ENCODE measurements at places on chromosomes 12 and 14.

GRCh38 chr14:73312687-73313086, 75.4 kb downstream of the PAPLN start:
- no peak for DNase-seq

GRCh38 chr14:99476864-99477263, 3.8 kb downstream of the SETD3 start:
- no peak for DNase-seq

DNA sequence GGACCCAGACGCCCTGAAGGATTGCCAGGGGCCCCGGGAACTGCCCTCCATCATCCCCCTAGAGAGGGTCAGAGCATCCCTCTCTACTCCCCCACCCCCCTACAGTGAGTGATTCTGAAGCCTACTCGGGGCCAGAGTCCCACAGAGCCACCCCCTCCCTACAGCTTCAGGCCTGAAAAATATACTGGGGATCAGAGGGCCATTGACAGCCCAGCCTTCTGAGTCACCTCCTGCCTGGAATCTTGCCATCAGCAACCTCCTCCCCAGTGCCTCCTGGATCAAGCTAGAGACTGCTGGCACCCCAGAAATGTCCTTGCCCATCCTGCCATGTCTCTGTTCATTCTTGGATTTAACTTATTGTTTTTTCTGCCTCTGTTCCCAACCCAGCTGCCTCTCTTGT, 21.7 kb upstream of the MIA2 start:
- DNase-seq = no peak

DNA sequence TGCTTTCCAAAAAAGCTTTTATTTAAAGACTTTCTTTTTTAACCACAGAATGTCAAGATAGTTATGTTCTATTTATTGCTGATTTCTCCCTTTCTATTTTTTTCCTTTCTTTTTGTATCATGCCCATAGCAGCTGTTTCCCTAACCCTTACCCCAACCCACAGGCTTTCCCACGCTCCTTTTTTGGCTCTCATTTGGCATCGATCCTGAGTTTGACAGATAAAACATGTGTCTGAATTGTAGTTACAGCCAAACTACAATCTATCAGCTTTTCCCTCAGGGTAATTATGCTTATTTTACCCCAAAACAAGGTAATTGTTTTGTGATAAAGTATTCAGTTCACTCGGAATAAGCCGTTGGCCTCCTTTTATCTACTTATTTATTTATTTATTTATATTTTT, 46.7 kb downstream of the PDE3A start:
- no peak for DNase-seq

GRCh38 chr12:46711756-46712155, 114.0 kb downstream of the SLC38A4 start:
- DNase-seq = no peak

DNA sequence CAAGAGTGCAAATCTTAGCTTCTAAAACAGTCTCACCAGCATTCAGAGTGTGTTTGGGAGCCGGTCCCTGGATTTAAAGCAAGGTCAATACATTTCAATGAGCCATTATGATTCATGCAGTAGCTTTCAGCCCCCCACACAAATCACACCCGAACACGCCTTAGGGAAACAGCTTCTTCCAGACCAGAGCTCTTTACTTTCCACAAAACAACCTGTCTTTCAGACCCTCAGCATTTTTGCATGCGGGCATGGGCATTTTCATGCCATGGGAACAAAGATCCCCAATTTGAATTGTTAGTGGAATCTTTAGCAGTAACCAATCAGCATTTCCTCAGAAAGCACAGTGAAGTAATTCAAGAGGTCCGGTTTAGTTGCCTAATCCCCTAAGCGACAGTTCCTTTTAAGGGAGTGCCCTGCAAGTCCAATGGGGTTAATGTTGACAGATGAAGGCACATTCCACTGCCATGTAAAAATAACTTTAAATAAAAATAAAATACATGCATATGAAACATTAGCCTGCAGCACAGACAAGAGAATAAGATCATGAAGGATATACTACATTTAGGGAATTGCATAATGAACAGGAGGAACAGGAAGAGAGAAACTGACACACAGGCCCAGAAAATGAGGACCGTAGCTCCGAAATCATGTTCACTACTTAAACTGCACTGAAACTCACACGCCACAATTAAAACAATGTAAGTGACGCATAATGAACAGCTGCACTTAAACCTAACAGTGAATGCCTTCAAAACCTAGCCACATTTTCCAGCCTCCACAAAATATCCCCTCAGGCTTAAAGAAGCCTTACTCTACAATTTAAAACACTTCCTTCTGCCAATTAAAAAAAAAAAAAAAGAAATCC, 4.0 kb downstream of the VPS37B start:
- no peak for DNase-seq

DNA sequence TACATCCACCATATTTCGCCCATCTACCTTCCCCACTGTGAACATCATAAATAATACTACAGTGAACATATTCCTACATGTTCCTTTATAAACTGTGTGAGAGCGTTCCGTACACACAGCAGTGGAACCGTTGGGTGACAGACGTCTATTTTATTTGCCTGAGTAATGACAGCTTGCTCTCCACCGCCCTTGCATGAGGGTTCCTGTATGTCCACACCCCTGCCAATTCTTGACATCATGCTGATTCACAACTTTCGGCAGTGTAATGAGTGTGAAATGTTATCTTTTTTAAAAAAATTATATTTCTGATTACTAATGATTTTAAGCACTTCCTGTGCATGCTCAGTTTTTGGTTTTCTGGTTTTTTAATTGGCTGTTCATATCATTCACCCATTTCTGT, 4.3 kb upstream of the RAD52 start:
- no peak for DNase-seq

DNA sequence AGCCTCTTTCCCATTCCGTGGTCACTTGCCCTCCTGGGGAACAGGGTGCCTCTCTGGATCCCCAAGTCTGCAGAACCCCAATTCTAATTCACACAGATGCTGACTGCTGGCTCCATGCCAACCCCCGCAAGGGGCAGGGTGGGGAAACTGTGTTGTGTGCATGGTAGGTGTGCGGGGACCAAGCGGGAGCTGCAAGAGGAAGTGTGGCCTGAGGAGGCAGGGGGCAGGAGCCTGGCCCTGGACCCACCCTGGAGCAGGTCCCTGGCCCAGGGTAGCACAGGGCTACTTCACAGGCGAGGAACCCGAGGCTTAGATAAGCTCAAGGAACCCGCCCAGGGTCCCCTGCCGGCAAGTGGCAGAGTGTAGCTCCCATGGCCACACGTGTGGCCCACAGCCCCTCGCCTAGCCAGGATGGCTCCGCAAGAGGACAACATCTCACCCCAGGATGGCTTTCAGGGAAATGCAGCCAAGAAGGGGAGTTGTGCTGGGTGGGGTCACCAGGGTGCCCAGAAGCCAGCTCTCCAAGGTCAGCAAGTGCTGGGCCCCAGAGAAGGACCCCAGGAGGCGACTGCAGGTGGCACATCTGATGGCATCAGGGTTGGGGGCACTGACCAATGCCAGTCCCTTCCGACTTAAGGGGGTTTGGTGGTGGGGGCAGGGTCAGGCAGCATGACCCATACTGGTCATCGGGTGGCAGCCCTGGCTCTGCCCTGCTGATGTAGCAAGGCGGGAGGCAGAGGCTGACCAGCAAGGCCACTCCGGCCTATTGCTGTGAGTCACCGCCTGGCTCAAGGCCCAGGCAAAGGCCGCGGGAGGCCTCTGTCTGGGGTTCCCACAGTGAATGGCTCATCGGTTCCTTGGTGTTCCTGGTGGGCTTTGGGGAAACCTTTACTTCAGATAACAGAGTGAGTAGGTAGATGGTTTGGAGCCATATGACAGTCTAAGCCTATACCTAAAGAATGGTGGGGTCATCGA, 37.3 kb upstream of the EML1 start:
- DNase-seq = no peak

DNA sequence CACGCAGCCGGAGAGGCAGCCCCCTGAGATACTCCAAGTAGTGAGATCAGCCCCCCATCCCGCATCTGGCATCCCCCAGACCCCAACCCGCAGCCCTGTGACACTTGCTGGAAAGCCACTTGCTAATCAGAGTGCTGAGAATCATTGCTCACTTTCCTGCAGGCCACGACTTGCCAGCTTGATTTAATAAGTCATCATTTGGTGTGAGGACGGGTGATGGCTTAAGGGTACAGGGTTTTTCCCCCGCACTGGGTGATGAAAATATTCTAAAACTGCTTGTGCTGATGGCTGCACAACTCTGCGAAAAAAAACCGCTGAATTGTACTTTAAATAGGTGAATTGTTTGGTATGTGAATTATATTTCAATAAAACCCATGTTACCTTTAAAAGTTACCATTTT, 171.2 kb downstream of the FOXN3 start:
- DNase-seq = no peak

DNA sequence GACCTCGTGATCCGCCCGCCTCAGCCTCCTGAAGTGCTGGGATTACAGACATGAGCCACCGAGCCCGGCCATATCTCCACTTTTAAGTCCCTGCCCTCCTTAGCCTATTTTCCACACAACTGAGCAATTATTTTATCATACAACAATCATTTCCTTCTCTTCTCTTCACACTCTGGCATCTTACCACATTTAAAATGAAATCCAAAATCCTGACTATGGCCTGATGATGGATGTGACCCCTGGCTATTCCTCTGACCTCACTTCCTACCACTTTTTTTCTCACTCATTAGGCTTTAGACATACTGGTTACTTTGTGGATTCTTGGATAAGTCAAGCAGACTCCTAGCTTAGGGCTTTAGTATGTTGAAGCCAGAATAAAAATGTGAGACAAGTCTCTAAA, 21.9 kb upstream of the EID3 start:
- DNase-seq = no peak

- DNase-seq = no peak
Observed at GRCh38 chr12:113638460-113638775, 166.7 kb upstream of the LHX5 start.

DNA sequence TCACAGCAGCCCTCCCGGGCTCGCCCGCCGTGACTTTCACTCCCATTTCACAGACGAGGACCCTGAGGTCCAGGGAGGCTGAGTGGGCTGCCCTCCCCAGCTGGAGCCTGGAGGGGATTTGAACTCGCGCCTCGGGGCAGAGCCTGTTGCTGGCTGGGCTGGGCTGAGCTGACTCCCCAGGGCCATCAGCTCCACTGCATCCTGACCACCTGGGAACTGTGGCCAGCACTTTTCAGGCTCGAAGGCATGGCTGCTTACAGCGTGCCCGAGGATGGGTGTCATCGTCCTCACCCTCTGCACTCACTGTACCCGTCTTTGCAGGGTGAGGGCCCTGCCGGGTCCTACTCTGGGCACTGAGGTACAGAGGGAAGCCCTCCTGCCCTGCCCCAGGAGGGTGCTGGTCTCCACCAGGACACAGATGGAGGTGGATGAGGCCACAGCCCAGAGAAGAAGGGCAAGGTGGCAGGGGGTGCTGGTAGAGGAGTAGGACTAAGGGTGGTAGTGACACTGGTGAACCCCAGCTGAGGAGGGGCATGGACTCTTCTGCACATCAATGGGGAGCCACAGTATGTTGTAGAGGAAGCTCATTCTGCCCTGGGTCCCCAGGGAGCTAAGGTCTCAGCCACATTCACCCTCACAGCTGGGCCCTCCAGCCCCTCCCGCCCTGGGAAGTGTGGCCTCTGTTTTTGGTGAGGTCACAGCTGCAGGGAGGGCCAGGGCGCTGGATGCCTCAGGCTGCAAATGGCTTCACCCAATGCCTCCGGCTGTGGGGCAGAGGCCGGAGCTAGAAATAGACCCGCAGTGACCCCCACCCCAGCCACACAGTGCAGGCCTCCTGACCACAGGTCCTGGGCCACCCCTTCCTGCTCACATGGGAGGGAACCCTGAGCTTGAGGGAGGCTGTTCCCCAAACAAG, 365.1 kb upstream of the SFSWAP start:
- DNase-seq = no peak

- DNase-seq = no peak
Observed at GRCh38 chr12:108722992-108723766, 8.1 kb downstream of the CORO1C start.

- no peak for DNase-seq
Observed at GRCh38 chr12:13027032-13027431, 17.1 kb upstream of the FAM234B start.

DNA sequence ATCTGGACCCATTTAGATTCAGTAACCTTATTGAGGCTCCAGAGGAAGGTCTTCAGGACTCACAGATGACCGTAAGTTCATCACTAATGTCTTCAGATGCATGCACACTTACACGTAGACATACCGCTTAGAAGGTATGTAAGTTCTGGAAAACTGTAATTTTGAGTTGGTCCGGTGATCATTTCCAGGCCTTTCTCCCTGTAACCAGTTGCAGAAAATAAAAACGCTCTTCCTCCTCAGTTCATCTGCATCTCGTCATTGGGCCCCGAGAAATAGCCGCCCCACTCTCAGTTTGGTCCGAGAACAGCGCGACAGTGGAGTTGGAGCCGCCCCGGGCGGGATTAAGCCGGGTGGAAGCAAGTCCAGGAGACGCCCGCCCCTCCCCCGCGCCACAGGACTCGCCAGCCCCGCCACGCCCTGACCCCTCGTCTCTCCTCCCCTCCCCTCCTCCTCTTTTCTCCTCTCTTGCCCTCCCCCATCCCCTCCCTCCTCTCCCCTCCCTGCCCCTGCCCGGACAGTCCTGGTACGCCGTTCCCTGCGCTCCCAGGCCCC, 83.7 kb downstream of the TNFAIP2 start:
- no peak for DNase-seq

- no peak for DNase-seq
Observed at GRCh38 chr12:109157986-109158385, 41.6 kb downstream of the ACACB start.

GRCh38 chr14:75453817-75454434, 26.1 kb downstream of the JDP2 start:
- no peak for DNase-seq

- no peak for DNase-seq
Observed at GRCh38 chr14:53517270-53517960, 364.3 kb upstream of the DDHD1 start.

GRCh38 chr14:94161981-94162380, 12.1 kb upstream of the PPP4R4 start:
- DNase-seq = no peak

DNA sequence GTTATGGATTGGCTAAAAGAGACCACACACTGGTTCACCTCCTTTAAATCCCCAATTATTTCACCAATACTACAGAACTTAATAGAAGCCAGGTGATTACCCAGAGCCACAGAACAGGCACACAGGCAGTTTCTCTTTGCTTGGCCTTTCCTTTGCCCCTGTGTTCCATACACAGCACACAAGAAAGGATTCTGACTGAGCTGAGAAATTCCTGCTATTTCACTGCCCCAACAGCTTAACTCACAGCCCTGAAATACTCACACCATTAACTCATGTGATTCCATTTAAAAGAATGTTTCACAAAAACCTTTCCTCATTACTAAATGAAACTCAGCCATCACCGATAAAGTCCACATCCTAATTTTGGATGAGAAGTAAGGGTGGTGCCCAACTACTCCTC, 133.6 kb downstream of the MED13L start:
- no peak for DNase-seq

DNA sequence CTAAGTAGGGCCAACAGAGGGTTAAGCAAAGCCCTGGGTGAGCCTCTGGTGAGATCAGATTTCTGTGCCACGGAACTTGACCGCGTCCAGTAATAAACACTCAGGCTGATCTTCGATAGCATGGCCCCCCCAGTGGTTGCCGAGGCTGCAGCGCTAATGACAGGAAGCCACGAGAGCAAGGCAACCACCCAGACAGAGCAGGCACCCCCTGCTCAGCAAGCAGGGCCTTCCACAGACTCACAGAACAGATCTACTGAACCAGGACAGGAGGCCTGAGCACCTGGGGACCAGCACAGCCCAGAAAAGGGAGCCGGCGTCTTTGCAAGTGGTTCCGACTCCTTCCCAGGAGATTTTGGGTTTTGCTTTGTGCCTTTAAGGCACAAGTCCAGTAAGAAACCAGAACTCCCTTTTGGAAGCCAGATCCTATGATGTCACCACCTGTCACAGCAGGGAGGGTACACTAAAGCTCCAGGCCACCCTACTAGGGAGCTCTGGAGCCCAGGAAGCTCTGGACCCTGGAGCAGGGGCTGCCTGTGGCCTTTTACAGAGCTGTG, 42.3 kb downstream of the BCL11B start:
- DNase-seq = peak; percentile 57

Measured in right kidney (tissue), 9 donors.